ENCODE measurements at places on chromosomes 12 and 14.
A peak's percentile ranks its signal among the peaks of the same experiment; 100 is the strongest.

- no peak for DNase-seq
These were observed 1.5 kb downstream of the CRACR2A start for GRCh38 chr12:3751151-3752095.

DNA sequence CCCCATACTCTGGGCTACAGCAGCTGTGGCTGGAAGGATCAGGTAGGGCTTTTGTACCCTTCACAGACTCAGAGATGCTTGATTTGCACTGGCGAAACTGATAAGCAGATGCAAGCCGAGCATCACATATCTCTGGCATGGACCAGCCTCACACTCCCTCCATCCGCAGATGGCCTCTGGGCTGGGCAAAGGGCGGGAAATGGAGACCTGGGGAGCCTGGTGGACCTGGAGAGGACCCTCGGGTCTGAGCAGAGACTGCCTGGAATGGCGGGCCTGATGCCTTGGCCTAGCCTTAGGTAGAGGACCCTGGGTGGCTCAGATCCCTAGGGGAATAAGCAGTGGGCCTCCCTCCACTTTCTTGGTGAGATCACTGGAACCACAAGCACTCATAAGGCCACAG, 53.2 kb downstream of the GALNT16 start:
- DNase-seq = no peak

GRCh38 chr14:96407935-96408570, 16.1 kb downstream of the AK7 start:
- DNase-seq = no peak

GRCh38 chr12:4855121-4855924, 54.4 kb upstream of the KCNA1 start:
- DNase-seq = peak; percentile 16

DNA sequence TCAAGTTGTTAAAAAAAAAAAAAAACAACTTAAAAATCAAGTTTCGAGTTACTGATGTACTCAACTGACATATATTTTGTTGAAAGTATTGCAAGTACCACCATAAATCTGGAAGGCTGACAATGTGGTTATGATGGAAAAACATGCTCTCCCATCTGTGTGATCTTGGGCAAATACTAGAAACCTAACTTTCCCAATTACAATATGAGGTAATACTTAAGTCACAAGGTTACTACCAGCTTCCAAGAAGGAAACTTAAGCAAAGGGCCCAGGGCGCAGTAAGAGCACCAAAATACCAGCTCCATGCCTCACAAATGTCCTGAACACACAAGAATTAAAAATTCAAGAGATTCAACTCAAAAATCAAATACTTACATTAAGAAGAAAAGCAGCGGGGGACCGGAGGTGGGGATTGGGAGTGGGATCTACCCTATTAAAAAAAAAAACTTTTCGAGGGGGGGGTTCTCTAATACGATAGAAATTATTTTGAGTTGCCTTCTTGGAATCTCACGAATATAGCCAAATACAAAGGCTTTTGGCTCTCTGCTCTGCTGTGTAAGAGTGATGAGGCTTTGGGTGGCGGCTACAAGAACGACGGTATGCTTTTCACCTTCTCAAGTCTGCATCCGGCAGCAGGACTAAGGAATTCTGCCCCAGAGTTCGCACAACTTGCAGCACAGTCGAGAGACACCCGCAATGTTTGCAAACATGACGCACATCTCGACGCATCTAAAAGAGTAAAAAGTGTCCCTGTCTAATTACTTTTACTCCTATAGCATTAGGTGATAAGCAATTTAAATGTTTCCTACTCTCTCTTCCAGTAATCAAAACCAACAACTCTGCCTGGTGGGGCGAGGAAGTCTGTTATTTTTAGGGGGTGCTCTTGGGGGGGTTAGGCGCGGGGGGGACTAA, 1.1 kb downstream of the SAV1 start:
- peak; percentile 10 for DNase-seq

GRCh38 chr14:94774344-94775090, 4.6 kb upstream of the GSC start:
- DNase-seq = no peak

- no peak for DNase-seq
These were observed 143.8 kb downstream of the BCL11B start for GRCh38 chr14:99128185-99128584.

- no peak for DNase-seq
These were observed 155.6 kb upstream of the TMCC3 start for GRCh38 chr12:94805749-94806529.

DNA sequence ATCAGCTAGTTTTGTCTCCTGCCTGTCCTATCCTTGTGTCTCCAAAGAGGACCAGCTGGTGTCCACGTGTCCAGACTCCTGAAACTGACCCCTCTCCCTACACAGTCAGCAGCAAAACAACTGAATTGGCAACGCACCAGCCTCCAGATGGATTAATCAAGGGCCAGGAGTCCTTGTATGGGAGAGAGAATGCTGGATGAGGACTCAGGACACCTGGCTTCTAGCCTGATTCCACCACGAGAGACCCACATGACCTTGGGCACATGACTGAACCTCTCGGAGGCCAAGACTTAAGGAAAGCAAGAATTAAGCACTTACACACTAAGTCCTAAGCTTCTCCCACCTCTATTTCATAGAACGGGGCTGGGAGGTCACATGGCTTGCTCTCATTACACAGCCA, 60.4 kb upstream of the CMKLR1 start:
- DNase-seq = no peak

- no peak for DNase-seq
These were observed 70.1 kb downstream of the ST8SIA1 start for GRCh38 chr12:22264380-22264779.

GRCh38 chr12:91109148-91109564, 2.1 kb downstream of the LUM start:
- DNase-seq = no peak

DNA sequence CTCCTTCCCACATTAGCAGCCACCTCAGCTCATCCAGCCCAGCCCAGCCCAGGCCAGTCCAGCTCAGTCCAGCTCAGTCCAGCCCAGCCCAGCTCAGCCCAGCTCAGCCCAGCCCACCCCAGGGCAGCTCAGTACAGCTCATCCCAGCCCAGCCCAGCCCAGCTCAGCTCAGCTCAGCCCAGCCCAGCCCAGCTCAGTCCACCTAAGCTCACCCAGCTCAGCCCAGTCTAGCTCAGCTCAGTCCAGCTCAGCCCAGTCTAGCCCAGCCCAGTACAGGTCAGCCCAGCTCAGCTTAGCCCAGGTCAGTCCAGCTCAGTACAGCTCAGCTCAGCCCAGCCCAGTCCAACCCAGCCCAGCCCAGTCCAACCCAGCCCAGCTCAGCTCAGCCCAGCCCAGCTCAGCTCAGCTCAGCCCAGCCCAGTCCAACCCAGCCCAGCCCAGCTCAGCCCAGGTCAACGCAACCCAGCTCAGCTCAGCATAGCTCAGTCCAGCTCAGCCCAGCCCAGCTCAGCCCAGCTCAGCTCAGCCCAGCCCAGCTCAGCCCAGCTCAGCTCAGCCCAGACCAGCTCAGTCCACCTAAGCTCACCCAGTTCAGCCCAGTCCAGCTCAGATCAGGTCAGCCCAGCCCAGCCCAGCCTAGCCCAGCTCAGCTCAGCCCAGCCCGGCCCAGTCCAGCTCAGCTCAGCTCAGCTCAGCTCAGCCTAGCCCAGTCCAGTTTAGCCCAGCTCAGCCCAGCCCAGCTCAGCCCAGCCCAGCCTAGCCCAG, 63.0 kb downstream of the TMEM121 start:
- DNase-seq = no peak

GRCh38 chr14:63493246-63493645, 49.9 kb downstream of the PPP2R5E start:
- no peak for DNase-seq

DNA sequence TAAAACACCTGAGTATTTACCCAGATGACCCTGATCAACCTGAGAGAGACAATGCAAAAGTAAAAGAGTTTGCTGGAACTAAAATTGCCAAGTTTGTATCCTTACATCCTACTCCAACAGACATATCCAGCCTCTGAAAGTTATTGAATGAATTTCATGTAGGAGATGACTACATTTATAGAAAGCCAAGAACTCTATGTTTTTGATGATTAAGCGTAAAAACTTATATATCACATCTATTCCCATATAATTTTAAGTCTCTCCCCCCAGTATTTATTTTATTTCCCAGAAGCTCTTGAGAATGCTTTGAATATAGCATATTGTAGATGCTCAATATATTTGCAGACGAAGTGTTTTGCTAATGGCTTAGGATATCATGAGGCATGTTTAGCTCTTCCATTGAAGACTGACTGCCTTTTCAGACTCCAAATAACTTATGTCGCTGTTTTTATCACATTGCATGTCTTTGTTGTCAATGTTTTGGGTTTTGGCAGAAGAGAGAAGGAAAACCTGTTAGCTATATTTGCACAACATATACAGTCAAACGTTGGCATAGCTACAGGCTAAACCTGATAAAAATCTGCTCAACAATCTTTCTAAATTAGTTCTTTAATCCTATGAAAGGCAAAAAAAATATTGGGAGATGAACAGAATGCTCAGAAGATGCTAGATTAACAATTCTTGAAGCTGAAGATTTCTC, 213.6 kb downstream of the DIO2 start:
- DNase-seq = no peak

DNA sequence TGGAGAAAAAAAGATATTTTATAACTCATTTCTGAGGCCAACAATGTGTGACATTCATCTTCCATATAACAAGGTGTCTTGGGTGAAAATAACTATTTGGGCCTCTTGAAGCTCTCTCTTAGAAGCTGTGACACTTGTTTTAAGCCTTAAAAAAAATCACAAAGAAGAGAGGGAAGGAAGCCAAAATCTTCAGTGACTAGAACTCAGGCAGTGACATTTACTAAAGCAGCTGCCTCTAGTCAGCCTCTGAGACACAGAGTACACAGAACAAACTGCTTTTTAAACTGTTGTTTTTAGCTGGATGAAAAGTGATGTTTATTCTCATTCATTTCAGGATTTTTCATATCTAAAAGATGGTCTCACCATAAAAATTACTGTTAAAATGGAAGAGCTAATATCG, 793.6 kb downstream of the GALC start:
- DNase-seq = no peak

GRCh38 chr14:72619111-72619571, 274.8 kb downstream of the DPF3 start:
- DNase-seq = no peak

- no peak for DNase-seq
These were observed 2.7 kb downstream of the CDK2 start for GRCh38 chr12:55969356-55969755.

- no peak for DNase-seq
These were observed 68.1 kb upstream of the PLEKHG7 start for GRCh38 chr12:92634730-92635129.

GRCh38 chr14:74290415-74290814, 12.3 kb downstream of the ABCD4 start:
- DNase-seq = no peak

GRCh38 chr12:69151254-69151764, 88.1 kb upstream of the CPSF6 start:
- no peak for DNase-seq

DNA sequence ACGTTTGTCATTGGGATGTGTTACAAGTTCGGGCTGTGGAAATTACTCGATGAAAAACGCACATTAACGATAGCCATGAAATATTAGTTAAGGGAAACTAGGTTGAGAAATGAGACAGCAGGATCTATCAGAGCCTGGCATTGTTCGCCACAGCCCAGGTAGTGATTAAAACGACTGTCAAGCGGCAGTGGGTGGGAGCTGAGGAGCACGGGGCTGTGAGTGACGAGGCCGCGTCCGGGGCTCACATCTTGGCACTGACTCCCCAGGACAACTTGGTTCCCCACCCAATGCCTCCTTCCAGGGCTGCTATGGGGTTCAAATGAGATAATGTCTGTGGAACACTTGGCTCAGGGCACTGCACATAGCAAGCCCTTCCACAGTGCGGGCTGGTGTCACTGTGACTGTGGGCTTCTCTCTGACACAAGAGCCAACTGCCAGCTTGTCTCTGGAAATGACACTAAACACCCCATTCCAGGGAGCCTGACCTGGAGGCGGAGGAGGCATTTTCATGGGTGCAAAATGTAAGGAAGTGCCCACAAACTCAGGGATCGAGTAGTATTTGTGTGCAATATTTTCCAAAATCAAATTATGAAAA, 19.3 kb downstream of the MMAB start:
- no peak for DNase-seq

DNA sequence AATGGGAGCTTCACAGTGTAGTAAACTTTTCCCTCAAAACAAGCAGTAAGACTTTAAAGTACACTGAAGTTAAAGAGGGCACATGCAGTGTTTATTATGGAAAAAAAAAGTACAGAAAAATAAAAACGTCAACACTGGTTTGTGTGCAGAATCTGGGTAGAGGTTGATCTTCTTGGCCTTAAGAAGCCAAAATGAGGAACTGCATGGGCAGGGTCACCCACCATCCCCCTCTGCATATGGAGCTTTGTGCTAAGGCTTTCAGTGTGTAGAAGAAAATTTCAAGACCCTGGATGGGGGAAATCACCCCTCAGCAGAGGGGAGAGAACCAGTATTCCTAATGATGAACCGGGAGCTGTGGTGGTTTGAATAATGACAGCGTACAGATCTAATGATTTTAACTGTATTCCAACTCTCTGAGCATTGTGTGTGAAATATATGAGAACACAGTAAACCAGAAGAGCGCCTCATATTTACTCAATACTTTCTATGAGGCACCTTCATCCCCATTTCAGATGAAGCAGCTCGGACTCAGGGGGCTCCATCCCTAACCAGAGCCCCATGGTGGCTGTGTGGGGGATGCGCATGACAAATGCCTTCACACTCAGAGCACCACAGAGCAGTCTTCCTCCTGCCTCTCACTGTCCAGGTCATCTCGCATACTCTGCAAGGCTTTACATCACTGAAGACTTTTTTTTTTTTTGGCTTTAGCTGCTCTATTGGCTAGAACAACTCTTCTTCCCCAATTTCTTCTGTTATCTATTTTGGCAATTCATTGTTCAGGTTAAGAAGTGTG, 33.4 kb downstream of the ACADS start:
- DNase-seq = no peak

DNA sequence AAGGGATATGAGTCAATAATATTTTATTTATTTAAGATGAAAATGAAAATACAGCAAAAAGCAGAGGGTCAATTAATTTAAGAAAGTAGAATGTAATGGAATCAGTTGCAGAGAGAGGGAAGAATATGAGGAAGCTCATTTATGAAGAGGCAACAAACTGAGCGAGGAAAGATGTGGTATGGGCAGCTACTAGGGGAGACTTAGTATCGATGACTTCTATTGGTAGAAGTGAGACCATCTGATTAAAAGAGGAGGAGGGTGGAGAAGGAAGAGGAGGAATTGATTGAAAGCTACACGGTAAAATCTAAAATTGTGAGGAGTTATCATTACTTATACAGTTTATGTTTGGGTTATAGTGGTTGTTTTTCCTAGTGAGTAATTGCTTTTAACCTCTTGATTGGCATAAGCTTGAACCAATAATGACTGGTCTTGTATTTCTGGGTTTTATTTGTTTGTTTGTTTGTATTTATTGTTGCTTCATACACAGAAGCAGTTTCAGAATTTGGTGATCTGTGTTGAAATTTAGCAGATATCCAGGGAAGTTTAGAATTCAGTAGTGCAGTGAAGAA, 121.0 kb downstream of the LRRIQ1 start:
- DNase-seq = no peak

Data from T-helper 9 cell (primary cell).